ENCODE measurements at places on chromosomes 5 and 9. TPM values are rescaled to one million over a fixed set of nuclear protein-coding genes. Genes with fewer than 3 reads are reported as not detected.
A peak's percentile ranks its signal among the peaks of the same experiment; 100 is the strongest.

Gene GPR21
- total RNA-seq = 0.76 TPM

- no peak for ATAC-seq
Measured at GRCh38 chr5:60856066-60856465, 12.0 kb upstream of the ELOVL7 start.

GRCh38 chr5:75028090-75028489 lies 24.3 kb downstream of the GCNT4 start:
- no peak for ATAC-seq

GRCh38 chr5:132497488-132497997 lies 7.0 kb upstream of the IRF1 start:
- ATAC-seq = no peak

Gene CDK7
- 31.7 TPM for total RNA-seq

GRCh38 chr9:18588002-18588401 lies 114.0 kb downstream of the ADAMTSL1 start:
- ATAC-seq = no peak

DNA sequence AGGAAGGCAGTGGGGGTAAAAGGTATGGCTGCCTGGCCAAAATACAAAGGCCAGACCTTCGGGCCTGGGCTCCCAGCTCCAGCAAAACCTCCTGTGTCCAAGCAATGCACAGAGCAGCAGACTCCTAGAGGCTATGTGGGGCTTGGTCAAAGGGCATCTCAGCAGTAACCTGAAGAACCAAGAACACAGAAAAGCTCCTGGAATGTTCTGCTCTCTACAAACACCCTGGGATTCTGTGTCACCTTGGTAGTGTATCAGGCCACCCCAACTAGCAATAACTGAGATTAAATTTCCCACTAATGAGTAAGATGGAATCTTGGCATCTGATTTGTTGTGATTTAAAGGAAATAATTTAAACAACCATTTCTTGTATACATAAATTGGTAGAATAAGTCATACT lies 158.6 kb downstream of the GLIS3 start:
- ATAC-seq = no peak

DNA sequence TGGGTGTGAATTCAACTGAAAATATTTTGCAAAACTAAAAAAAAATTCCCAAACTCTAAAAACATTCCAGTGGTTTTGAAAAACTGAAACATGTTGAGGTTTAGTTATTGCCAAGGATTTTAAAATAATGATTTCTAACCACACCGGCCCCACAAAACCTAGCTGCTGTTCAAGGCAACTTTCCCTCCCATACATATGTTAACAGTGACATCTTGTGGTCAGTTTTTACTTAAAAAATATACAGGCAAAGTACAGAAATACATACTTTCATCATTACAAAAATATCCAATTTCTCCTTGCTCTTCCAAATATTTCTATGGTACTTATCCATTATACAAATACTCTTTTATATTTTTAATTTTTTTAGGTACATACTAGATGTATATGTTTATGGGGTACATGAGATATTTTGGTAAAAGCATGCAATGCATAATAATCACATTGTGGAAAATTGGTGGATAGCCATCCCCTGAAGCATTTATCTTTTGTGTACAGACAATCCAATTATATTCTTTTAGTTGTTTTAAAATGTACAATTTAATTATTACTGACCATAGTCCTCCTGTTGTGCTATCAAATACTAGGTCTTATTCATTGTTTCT lies 34.4 kb upstream of the MRPS30 start:
- ATAC-seq = no peak

GRCh38 chr9:93017621-93018020 lies 40.9 kb upstream of the SUSD3 start:
- ATAC-seq = no peak

- ATAC-seq = no peak
Measured at GRCh38 chr5:16975950-16976624, 40.0 kb upstream of the MYO10 start.

DNA sequence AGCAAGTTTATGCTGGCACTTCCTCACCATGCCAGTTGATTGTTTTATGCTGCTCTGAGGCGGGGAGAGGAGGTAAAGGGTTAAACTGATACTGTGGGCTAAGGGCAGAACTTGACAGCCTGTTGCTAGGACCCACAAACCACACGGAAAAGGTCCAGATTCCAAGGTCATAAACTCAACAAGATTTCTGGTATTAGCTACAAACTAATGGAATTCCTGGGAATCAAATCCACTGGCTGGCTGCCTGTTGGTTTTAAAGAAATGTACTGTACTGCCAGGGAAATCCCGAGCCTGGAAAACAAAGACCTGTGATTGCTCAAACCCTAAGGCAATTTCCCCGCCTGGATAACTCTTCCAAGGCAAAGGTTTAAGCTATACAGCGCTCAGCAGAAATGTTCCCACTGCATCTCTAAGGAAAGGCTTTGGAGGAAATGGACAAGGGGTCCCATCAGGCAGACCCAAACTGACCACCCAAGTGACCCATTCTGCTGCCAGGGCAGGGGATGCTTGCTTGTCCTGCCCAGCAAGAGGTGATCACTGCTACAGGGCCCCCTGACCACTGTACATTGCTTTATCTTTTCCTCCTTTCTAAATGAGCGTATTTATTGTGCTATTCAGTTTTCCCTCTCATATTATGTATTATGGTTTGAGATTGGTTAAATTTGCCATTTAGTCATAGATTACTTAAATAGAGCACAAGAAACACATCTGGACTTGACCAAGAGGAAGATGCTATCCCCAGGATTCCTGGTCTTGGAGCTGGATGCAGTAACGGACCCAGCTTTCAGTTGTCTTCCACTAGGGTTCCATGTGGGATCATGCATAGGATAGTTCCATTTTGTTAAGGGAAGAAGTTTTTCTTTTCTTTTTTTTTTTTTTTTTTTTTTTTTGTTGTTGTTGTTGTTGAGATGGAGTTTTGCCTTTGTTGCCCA lies 124.3 kb downstream of the SUSD1 start:
- no peak for ATAC-seq

- ATAC-seq = peak; percentile 68
Measured at GRCh38 chr9:21994556-21995005, at the start of gene CDKN2B-AS1. Gene CDKN2B-AS1, plus strand, starts transcription at chr9:21994791.

GRCh38 chr9:14822666-14823065 lies 87.6 kb downstream of the FREM1 start:
- ATAC-seq = no peak

- ATAC-seq = no peak
Measured at GRCh38 chr5:32222723-32223470, 48.8 kb upstream of the GOLPH3 start.

Gene FOXE1
- 7.6 TPM for total RNA-seq

Gene SURF2
- 25.6 TPM for total RNA-seq

Gene WNK2
- 0.92 TPM for total RNA-seq

Gene GIN1
- 4.3 TPM for total RNA-seq

- no peak for ATAC-seq
Measured at GRCh38 chr9:126413391-126414068, 86.9 kb downstream of the MVB12B start.

DNA sequence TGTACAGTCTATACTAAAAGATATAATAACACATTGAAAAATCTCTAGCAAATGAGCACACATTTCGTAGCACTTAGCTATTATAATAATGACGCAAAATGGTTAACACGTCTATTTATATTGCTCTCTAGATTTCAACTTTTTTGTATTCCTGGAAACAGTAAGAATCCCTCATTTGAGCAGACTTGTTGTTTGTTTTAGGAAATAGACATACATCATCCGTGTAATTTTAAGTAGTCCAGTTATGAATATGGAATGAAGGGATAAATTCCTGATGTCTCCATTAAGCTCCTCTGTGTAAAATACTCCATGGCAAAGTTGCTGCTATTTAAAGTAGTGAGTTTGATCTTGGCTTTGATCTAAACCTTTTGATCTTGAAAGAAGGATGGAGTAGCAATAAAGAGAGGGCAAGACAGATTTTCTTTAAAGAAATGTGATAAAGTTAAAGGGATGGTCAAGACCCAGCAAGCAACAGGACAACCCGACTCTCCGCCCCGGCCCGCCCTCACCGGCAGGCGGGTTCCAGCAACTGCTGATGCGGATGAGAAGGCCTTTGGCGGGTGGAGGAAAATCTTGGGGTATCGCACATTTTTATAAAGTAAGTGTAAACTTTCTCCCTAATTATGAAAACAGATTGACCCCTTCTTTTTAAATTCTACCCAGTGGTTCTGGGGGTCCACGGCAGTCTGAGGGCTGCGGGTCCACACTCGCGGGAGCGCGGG lies 277.4 kb downstream of the AOPEP start:
- no peak for ATAC-seq

DNA sequence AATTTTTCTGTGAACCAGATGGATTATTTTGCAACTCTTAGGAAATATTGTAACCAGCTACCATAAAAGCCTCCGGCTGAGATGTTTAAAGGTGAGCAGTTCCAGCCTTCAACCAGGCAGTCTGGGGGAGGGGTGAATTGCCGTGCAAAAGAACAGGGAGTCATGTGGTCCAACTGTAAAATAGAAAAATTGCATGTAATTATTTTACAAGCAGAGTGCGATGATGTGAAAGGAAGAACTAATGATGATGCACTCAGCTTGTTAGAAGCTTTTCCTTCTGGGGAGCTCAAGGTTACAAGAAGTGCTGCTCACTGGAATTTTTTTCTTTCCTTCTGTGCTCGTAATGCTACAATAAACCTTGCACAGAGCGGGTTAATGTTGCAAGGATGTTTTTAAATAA lies 188.7 kb upstream of the ITGA1 start:
- no peak for ATAC-seq

- no peak for ATAC-seq
Measured at GRCh38 chr9:135198586-135199285, 111.3 kb downstream of the OLFM1 start.

Gene CAPSL
- not detected for total RNA-seq

DNA sequence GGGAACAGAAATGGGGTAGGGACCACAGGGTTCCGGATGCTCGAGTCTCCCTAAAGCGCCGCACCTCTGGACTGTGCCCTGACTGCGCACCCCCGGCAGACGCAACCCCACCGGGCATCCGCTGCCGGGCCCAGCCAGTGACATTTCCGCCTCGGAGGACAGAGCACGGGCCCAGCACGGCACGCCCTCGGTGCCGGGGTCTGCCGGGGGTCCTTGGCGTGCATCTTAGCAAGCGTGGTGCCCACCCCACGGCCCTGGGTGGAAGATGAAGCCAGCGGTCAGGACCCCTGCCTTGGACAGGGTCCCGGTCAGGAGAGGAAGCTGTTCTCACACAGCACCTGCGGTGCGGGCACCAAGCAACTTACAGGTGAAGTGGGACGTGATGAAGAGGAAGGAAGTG lies 7.1 kb downstream of the INPP5E start:
- ATAC-seq = no peak

GRCh38 chr5:9932770-9933169 lies 302.6 kb upstream of the TAS2R1 start:
- ATAC-seq = no peak

- ATAC-seq = peak; percentile 37
Measured at GRCh38 chr9:109483744-109484429, 14.2 kb downstream of the PTPN3 start.

Gene ANXA2R
- 1.8 TPM for total RNA-seq

DNA sequence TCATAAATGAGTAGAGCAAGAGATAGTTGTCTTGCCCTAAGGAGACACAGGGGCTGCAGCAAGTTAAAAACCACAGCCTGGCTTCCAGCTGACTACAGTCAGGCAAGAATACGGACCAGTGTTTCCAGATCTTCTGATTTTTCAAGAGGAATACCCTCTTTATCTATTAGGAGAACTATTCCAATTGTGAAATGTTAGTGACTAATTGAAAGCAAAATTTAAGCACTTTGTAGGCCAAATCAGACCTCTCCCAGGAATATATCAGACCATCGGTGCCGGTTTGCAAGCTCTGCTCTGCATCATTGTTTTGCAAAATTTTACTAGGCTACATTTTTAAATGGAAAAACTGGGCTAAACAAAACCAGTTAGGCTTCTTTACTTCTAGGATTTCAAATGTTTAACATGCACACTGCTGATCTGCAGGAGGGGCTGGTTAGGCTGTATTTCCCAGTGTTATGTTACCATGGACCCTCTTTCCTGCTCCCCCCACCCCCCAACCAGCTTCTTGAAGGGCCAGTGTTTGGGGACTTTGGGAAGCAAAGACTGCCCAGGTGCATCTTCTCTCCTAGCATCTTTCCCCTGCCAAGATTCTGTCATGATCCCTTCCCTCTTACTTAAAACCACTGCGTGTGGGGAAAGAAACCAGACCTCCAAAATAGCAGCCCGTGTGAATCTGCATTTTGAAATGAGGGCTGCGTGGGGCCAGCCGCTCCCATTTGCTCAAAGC lies 1.1 kb upstream of the ARSI start:
- ATAC-seq = no peak

Gene PRRX2
- total RNA-seq = 1.5 TPM

All from esophagus mucosa (tissue), 1 donor.